ENCODE measurements at places on chromosomes 4 and X.

DNA sequence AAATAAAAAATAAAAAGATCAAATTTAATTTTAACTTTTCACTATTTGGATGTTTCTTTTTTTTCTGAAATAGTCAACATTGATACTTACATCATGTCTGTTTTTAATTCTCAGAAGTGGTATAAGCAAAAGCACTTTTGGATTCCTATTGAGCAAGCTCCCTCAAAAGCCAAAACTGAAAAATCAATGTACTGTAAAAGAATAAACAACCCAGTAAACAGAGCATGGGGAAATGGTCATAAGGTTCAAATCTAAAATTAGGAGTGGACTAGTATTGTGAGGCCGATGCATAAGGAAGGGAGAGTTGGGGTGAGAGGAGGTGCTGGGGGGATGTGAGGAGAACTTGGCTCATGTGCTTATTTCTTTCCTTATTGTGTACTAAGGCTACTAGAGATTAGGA, 37.9 kb downstream of the NUDT6 start:
- no peak for DNase-seq

- DNase-seq = peak; percentile 46
Observed at GRCh38 chrX:133985164-133985966, at the start of gene GPC3. Gene GPC3 (minus strand): TSS chrX:133985594.

DNA sequence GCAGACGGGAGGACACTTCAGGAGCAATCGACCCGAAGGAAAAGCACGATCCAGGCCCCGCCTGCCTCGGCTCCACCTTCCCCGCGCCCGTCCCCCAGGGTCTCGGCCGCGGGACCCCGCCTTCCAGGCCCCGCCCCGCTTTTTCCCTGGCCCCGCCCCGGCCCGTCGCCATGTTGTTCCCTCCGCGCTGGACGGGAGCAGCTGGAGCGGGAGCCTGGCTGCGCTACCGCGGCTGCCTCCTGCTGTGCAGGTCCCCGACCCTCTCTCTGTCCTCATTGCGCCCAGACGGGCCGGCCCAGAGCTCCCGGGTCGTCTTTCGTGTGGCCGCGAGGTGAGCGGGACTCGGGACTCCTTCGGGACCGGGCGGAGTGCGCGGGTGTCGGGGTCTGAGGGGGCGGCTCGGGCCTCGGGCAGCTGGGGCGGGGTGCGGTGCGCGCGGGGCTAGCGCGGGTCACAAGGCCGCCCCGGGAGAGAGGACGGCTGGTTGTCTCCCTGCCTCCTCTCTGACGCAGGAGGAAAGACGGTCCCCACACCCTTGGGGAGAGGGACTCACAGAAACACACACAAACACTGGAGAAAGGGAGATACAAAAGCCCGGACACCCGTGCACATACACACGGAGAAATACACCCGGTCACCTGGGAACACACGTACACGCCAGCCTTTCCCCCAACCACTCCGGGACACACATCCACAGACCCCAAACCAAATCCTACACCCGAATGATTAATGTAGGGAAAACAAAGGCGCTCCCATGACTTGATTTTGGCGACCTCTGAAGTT, at the start of gene RAB9A:
RAB9A (plus strand) TSS at position 171 of the 783 bp plus-strand sequence. CDS start 19,619 bp downstream, outside the sequence.
- peak; percentile 82 for DNase-seq

GRCh38 chr4:1763550-1764080, 29.5 kb upstream of the FGFR3 start:
- no peak for DNase-seq

DNA sequence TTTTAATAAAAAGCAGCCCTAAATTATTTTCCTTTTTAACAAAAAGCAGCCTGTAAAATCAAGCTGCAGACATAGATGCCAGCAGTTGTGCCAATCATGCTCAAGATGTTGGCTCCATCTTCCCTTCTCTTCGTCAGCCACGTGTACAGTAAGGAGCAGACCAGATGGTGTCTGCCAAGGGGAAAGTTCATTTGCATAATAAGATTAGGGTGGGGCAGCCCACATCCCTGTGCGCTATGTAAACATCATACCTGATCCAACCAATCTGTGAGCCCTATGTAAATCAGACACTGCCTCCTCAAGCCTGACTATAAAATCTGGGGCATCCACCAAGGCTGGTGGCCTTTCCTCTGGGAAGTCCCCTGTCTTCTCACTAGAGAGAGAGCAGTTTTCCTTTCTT, 23.1 kb upstream of the C1GALT1C1 start:
- DNase-seq = no peak

- DNase-seq = no peak
Observed at GRCh38 chr4:6957994-6958393, 48.4 kb downstream of the TBC1D14 start.

DNA sequence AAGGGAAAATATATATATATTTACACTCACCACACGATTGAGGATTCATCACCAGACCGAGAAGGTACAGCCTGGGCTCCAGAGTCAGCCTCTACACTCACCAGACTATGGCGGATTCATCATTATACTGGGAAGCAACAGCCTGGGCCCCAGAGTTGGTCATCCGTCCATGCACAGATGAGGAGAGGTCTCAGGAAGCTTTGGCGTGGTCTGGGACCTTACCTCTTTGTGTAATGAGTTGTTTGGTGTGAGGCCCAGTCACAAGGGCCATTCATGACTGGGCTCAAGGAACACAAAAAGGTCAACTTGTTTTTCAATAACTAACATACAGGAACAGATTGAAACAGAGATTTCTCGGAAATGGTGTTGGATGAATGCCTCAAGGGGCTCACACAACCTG, 926.1 kb downstream of the FAM133A start:
- DNase-seq = no peak

GRCh38 chr4:3096202-3096601, 21.7 kb downstream of the HTT start:
- no peak for DNase-seq

DNA sequence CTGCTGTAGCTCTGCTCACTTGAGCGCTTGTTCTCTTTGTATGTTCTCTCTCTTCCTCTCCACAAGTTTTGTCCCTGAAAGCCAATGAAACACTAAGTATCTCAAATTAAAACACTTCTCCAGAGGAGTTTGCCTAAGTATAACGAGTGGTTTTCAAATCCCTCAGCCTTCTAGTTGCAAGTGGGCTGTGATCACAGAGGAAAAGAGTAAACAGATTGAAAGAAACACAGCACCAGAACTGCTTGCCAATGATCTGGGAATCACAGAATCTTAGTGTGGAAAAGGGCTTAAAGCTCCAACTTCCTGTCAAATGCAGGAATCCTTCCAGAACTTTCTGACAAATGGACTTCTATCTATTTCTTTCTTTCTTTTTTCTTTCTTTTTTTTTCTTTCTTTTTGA, 4.8 kb upstream of the PRSS12 start:
- no peak for DNase-seq

DNA sequence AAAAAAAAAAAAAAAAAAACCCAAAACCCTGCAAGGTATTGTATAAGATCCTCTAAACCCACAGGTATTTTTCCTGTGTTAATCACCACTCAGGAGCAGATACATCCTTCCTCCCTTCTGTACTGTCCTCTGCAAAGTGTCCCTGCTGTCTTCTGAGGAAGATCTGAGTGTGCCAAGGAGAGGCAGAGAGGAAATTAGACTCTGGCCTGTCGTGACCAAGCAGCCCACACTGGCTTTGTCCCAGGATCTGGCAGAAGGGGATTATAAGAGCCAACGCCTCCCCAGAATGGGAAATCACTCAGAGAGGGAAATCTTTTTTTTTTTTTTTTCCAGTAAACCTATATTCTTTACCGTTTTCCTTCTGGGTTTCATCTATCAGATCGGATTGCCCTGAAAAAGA, 39.6 kb downstream of the PTCHD1 start:
- no peak for DNase-seq

GRCh38 chr4:120801137-120801758, 121.3 kb downstream of the PRDM5 start:
- DNase-seq = no peak

DNA sequence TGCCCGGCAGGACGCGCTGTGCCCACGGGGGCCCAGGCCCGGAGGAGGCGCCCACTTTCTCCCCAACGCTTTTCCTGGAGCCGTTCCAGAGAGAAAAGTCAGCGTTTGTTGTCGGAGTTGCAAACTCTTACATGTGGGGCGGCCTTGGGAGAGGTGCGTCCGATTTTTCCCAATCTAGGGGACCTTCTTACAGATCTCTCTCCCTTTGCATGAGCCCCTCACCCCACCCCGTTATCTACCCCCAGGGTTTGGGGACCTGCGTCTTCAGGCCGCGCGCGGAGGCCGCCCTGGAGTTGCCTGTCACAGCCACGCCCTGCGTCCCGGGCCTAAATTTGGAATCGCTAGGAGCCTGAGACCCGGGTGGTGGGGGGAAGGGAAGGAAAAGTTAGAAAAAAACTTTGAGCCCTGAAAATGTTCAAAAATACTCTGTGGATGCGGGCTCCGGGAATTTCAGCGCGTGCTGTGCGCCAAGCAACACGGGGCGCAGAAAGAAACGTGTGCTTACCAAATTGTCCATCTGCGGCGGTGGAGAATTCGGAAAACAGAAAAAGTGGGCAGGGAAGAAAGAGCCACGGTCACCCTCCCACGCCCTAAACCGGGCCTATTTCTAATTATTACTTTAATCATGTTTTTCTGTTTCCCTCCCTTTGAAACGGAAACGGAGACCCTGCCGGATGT, 587 bp downstream of the CD99 start:
- peak; percentile 49 for DNase-seq

DNA sequence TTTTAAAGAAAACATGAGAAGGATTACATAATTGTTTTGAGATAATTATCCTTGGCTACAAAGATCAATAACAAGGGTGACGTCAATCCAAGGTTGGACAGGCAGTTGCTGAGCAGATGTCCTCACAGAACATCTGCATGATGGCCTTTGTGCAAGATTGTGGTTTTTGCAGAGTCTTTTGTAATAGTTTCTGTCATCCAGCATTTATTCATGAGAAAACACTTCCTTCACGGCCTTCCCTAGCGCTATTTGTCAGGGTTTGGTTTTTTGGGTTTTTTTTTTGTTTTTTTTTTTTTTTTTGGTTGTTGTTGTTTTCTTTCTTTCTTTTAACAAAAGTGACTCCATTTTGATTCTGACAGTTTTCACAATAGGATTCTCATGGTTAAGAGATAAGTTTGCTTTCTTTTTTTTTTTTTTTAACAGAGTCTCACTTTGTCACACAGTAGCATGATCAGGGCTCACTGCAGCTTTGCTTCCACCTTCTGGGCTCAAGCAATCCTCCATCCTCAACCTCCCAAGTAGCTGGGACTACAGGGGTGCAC, 31.5 kb upstream of the ELF2 start:
- DNase-seq = no peak

DNA sequence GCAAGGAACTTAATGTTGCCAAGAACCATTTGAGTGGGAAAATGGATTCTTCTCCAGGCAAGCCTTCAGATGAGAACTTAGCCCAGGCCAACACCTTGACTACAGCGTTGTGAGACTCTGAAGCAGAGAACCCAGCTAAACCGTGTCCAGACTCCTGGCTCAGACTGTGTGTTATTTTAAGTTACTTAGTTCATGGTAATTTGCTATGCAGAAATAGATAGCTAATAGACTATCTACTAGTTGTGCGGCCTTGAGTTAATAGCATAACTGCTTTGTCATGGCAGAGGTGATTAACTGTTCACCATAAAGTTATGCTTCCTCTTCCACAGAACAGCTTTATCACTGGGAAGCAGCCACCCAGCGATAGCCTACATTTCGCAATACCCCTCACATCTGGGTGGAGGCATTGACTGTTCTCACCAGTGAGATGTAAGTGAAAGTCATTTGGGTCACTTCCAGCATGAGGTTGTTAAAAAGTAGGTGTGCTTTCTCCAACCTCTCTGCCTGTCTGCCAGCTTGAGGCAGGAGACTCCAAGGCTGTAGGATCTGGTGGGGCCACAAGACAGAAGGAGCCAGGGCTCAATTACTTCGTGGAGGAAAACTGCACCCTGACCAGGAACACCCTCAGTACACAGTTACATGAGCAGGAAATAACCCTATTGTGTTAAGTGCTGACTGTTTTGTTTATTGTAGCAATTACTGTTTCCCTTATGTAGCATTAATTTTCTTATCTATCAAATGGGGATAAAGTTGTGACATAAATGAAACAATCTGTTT, 94.2 kb downstream of the GPAT3 start:
- no peak for DNase-seq

DNA sequence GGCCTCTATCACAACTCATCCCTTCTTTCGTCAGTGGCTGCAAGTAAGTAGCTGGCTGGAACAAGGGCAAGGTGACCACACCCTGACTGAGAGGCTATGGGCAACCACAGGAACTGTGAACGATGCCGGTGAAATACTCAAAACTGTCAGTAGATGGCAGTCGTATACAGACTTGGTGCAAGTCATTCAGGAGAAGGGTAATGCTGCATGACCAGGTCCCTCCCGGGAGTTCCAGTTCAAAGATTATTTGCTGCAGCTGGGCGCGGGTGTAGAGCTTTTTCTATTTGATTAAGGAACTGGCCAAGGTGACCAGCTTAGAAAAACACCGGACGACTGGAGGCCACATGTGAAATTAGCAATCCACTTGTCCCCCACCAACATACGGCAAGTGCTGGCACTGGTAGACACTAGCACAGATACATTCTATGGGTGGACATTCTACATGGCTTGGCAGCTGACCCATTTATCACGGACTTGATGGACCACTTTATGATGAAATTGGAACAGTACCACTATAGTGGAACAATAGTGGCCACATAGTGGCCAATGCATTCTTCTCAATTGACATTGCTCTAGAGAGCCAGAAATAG, 726.6 kb downstream of the TRAM1L1 start:
- DNase-seq = no peak

- no peak for DNase-seq
Observed at GRCh38 chr4:176792326-176793059, at the start of gene VEGFC. Gene VEGFC (minus strand): TSS chr4:176792922. CDS start chr4:176792311, 611 bp downstream.

DNA sequence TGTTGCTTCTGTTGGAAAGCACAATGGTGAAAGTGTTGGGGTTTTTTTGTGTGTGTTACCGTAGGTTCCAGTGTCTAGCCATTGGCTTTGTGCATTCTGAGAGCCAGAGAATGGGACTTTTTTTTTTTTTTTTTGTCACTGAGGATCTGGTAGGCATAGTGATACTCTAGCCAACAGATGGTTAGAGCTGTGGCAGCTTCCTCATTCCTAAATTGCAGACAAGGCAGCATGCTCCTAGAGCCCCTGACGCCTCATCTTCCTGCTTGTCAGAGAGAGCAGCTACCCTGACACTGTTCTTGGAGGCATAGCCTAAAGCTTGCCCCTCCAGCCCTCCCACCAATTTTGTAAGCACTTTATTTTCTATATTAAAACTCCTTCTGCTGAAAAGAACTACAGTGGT, 27.0 kb downstream of the ARHGEF9 start:
- no peak for DNase-seq

- DNase-seq = no peak
Observed at GRCh38 chrX:69031971-69032391, 133.3 kb downstream of the PJA1 start.

- DNase-seq = no peak
Observed at GRCh38 chr4:44675366-44675765, 2.9 kb upstream of the GUF1 start.

DNA sequence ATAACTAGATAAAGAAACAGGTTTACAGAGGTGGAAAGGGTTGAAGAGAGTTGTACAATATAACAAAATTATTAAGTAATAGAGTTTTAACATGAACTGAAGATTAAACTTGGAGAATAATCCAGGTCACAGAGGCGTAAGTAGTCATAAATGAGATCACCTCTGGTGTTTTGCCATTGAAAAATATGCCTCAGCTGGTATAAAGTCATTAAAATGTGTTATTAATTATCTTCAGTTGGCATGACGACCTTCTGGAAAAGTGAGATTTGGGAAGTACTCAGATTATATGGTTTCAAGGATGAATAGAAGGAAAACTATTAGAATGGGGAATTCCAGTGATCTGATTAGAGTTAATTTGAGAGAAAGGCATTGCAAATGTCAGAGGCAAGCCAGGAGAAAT, 237.5 kb upstream of the ANXA10 start:
- no peak for DNase-seq

GRCh38 chr4:15902746-15903145, 35.8 kb downstream of the FGFBP1 start:
- no peak for DNase-seq

- DNase-seq = no peak
Observed at GRCh38 chr4:22842360-22843018, 149.8 kb downstream of the GBA3 start.

Measured in stimulated activated CD4-positive, alpha-beta T cell treated with anti-CD3 and anti-CD28 coated beads, Interleukin-4, amount 100 ng/mL, for 1 hour (primary cell).